ENCODE measurements at places on chromosomes 12 and 14.

DNA sequence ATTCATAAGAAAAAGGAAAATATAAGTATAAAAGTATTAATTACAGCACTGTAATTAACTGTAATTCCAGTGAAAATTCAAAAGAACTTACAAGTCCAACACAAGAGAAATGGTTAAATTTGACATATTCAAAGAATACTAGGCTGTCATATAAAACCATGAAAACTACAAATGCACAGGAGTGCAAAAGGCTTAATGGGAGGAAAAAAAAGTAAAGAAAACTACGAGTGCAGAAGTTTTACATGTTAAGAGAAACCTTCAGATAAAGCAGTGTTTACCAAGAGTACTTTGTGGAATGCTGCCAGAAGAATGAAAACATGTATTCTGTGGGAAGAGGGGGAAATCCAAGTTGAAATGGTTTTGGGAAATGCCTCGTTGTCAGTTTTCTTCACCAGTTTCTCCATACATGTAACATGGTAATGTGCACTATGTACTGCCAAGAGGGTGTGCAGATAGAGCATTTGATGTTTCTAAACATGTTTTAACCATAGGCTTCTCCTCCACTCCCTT, 9.1 kb downstream of the HEATR5A start:
- peak; percentile 7 for DNase-seq

- no peak for DNase-seq
These were observed 124.2 kb downstream of the GLT1D1 start for GRCh38 chr12:128977441-128977840.

DNA sequence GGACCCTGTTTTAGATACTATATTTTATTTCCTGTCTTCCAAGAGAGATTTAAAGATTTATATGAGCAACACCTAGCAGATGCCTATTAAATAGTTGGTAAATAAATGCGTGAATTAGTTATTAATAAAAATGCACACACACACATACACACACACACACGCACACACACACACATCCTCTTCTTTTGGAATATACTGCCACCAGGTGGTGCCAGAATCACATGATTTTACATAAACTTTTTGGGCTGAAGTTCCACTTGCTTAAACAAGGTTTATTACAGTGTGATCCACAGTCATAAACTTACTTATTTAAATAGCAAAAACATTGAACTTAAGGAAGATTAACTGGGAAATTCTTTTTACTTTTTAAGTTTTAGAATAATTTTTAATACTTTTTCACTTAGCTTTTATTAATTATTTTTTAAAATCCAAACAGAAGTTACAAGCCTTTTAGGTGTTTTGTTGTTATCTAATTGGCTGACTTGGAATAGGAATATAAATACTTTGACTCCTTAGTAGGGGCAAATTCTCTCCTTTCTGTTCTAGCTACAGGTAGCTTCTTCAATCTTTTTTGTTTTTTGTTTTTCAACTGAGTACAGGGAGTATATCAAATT, 17.5 kb downstream of the RAD51B start:
- DNase-seq = peak; percentile 81

DNA sequence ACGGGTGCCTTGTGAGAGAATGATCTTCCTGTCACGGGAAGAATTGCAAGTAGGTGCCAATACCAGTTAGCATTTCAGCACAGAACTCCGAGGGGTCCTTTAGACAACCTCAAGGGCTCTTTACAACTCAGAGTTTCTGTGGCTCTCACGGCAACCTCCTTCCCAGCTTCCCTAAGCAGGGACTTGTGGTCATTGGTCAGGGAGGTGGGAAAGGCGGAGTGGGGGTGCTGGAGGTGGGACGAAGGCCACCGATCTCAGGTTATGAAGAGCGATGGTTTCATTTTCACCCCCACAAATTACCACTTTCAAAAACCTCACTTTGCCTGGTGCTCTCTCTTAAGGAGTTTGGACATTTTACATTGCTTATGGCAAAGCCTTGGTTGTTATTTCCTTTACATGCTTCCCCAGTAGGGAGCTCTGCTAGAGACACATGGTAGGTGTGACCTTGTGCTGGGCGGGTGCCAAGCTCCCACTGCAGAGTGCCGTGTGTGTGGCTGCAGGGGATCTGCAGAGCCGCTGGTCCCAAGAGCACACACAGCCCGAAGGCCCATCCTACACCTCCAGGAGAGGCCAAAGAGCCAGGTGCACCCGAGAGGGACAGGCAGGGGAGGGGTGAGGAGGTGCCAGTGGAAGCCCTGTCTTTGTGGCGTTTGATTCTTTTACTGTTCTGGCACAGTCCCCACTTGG, 21.4 kb downstream of the BCL2L14 start:
- peak; percentile 10 for DNase-seq

- DNase-seq = no peak
These were observed 62.3 kb downstream of the SAMD4A start for GRCh38 chr14:54629183-54629582.

DNA sequence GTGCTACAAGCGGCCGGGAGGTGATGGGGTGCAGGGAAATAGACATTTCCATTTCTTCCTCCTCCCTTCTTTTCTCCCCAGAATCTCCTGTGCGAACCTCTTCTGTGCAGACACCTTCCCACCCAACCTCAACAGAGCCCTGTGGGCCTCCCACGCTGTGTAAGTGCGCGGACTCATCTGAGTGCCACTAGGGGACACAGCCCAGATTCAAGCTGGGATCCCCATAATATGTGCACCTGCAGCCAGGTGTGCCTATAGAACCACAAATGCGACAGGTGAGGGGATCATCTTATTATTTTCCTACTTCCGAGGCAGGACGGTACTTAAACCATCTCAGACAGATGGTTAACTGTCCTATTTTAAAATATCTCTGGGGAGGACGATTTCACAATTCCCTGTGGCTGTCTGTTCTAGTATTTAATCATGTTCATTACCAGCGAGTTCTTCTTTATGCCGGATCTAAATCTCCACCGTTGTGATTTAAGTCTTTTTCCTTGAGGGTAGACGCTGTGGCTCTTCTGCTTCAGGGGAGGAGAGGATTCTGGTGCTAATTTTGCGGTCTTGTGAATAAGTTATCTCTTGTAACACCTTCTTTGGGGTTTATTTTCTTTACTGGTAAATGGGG, 17.2 kb upstream of the CACNA1C start:
- DNase-seq = no peak

DNA sequence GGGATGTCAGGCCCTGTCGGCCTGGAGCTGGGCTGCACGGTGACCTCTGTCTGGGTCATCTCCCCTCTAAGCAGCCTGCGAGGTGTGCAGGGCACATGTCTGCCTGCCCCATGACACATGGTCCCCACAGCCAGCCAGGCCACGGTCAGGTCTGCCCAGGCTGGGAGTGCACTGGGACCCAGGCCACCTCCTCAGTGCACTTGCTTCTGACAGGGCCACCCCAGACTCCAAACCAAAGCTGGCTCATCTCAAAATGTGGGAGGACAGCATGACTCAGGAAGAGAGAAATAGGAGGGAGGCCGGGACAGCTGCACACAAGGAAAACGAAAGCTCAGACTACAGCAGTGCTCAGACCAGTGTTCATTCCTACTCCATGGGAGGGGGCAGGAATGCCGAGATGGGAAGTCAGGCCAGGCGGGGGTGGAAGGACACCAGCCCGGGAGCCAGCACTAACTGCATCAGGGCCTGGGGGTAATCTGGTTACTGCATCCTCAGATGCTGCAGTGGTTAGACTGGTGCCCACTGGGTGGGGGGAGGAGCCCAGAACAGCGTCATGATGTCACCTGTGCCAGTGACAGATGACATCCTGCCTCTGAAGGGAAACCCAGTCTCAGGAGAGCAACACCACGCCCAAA, 4.0 kb downstream of the P2RX2 start:
- DNase-seq = peak; percentile 66

DNA sequence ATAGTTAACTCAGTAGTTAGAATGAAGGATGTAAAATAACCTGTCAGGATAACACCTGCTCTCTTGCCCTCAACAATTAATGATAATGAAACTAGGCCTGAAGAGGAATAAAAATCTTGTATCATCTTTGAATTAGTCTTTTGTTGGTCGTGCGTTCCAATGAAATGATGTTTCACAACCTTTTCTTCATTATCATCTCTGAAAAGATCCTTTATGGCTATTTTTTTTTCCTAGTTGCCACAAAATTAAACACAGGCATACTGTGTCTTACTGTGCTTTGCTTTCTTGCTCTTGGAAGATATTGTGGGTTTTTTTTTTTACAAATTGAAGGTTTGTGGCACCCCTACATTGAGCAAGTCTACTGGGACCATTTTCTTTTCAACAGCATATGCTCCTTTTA, 128.6 kb downstream of the BICD1 start:
- DNase-seq = no peak

DNA sequence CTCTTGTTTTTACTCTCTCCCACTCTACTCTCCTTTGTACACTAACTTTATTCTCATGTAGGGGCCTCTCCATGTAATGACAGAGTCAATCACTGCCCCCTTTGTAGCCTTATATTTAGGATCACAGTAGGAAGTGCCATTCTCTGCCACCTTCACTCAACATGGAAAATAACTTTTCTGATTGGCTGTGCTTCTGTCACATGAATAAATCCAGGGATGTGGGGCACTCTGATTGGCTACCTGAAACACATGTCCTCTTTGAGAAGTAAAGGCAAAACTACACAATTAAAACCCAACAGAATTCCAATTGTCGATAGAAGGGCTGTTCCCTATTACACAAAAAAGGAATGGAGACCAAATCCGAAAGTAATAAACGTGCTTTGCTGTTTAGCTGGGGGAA, at the start of gene RNASE9:
Gene RNASE9, minus strand, starts transcription at position 87 of the 400 bp plus-strand sequence.
- no peak for DNase-seq

GRCh38 chr14:51139121-51139681, 44.3 kb upstream of the TRIM9 start:
- DNase-seq = no peak

GRCh38 chr12:8699714-8700113, 1.9 kb downstream of the RIMKLB start:
- DNase-seq = no peak

GRCh38 chr12:21656905-21657325, 727 bp downstream of the LDHB start:
- peak; percentile 50 for DNase-seq

- DNase-seq = no peak
These were observed 32.7 kb downstream of the CACNA2D4 start for GRCh38 chr12:1885599-1886245.

GRCh38 chr12:49843876-49844437, 1.1 kb upstream of the BCDIN3D start:
- no peak for DNase-seq

DNA sequence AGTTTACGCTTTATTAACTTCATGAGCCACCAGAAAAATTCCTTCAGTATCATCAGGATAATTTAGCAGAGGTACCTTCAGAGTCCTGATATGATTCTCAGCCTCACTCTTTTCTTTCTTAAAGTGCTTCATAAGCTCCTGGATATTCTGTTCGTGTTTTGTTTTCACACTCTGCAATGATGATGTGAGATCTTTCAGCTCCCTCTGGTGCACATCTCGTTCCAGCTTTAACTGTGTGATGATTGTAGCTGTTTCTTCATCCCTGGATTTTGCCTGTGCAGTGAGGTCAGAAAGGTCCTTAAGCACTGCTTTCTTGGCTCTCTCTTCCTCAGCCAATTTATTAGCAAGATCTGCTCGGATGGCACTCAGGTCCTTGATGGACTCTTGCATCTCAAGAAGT, 156.7 kb downstream of the CEP128 start:
- peak; percentile 33 for DNase-seq

DNA sequence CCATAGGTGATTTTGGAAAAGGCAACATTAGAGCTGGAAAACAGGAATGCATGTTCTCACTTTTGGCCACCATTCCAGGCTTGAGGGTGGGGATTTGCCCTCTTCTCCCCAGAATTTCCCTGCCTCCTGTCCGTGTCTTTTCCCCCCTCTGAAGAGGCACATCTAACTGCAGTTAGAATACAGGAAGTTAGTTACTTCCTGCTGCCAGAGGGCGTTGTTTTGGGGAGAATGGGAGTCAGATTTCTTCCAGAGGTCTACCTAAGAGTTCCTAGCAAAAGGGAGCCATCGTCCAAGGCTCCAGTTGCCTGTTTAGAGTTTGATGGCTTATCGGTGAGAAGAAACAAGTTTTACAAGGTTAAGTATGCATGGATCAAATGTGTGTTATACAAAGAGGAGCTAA, 112.8 kb upstream of the IGF1 start:
- DNase-seq = no peak

GRCh38 chr14:81363746-81364378, 36.3 kb downstream of the STON2 start:
- DNase-seq = peak; percentile 15

- DNase-seq = no peak
These were observed 221.2 kb upstream of the PELI2 start for GRCh38 chr14:55897031-55897430.

- DNase-seq = no peak
These were observed 61.8 kb downstream of the TECPR2 start for GRCh38 chr14:102424520-102424919.

- no peak for DNase-seq
These were observed 305.5 kb downstream of the CEP128 start for GRCh38 chr14:80636071-80636470.

- peak; percentile 84 for DNase-seq
These were observed 207.8 kb downstream of the CRADD start for GRCh38 chr12:93884794-93885460.

GRCh38 chr12:1574865-1575259, 19.5 kb downstream of the FBXL14 start:
- DNase-seq = no peak

- peak; percentile 64 for DNase-seq
These were observed 1638.7 kb upstream of the SEL1L start for GRCh38 chr14:83172363-83172762.

- no peak for DNase-seq
These were observed 50.6 kb upstream of the FLRT2 start for GRCh38 chr14:85479306-85479705.

GRCh38 chr12:110176745-110177144, 52.6 kb downstream of the IFT81 start:
- peak; percentile 63 for DNase-seq

DNA sequence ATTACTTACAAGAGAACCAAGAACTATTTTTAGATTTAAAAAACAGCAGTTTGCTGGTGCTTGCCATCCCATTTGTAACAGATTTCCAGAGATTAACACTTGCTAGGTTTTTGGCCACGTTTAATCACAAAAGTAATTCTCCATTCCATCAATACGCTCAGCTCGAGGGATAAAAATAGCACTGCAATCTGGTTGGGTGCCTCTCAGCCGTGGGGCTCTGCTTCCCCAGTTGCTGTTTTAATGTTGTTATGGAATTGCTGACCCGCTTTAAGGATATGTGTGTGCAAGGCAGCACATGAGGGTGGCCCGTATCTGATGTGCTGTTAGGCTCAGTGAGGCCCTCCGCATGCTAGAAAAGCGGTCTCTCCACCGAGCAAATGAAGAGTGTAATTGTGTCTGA, 222.2 kb upstream of the TMEM260 start:
- DNase-seq = no peak

GRCh38 chr12:110371408-110372055, 32.0 kb downstream of the ANAPC7 start:
- DNase-seq = no peak

DNA sequence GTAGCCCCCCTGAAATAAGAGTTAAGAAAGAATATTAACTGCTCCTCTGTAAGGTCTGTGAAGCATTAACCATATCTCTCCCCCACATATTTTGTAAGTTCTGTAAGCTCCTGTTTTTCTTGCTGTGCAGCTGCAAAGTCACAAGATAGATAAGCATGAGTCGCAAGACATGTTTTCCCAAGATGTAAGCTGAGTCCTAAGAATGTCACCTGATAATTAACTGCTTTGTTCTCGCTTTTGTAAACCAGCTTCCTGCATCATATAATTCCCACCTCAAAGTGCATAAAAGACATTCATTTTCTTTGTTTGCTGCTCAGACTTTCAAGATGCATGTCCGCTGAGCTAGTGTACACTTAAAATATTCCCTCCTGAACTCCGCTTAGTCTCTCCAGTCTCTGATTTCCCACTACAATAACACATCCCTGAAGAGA, 27.0 kb upstream of the PHC1 start:
- DNase-seq = no peak

GRCh38 chr12:608413-608812, 54.8 kb downstream of the NINJ2 start:
- DNase-seq = no peak

Data from fibroblast of skin of right biceps (primary cell).